Activated T-helper 1 cell treated with anti-CD3 and anti-CD28 coated beads, Interleukin-2, amount 50 U/mL, for 16 hours (primary cell): ENCODE measurements at places on chromosomes 6 and 20.

GRCh38 chr6:91539456-91539855 is 952.6 kb upstream of the MAP3K7 start:
- DNase-seq, result no peak

DNA sequence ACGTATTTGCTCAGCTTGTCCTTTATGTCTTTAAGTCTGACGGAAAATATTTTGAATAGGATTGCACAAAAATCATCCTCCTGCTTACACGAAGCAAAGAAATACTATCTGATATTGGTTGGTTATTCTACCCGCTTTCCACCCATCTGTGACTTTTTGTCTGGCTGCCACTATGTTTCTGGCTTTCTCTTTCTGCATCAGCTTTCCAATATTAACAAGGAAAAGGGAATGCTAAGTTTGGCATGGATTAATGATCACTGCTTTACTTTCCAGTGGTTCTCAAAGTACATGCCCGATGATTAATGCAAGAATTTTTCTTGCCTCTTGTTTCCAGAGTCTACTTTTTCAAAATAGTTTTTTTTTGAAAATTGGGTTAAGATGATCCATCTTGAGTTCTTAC is 57.0 kb downstream of the RNF144B start:
- DNase-seq, result no peak

GRCh38 chr6:38185244-38185643 is 365.7 kb downstream of the ZFAND3 start:
- DNase-seq, result no peak

DNA sequence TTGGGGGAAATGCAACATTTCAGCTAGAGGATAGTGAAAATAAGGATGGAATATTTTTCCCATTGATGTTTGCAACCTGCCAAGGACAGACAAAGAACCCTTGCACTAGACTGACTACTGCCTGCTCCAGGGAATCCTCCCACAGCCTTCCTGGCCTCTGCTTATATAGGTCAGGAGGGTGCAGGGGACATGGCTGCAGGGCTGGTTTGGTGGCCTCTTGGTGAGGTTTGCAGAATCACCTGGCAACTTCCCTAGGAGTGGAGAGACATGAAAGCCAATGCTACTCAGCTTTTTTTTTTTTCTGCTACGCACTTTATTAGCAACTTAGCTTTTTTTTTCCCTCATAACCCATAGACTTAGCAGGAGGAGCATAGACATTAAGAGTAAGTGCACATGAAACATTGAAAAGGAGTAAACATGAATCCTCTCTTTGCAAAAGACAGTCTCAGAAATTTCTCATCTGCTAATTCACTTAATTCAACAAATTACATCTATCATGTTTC is 39.8 kb upstream of the CDYL start:
- no peak for DNase-seq

GRCh38 chr6:57087916-57088315 is 2.1 kb upstream of the ZNF451 start:
- no peak for DNase-seq
